T-helper 2 cell treated with Interferon-gamma antibody and Interleukin-4, amounts not matched to agents 5 μg/mL and 100 μg/mL, for 36 hours (primary cell): ENCODE measurements at places on chromosomes 7 and 10.

GRCh38 chr10:111086574-111086973 is 9.7 kb downstream of the ADRA2A start:
- DNase-seq: no peak

GRCh38 chr10:33365301-33365700 is 30.8 kb upstream of the NRP1 start:
- DNase-seq: no peak

DNA sequence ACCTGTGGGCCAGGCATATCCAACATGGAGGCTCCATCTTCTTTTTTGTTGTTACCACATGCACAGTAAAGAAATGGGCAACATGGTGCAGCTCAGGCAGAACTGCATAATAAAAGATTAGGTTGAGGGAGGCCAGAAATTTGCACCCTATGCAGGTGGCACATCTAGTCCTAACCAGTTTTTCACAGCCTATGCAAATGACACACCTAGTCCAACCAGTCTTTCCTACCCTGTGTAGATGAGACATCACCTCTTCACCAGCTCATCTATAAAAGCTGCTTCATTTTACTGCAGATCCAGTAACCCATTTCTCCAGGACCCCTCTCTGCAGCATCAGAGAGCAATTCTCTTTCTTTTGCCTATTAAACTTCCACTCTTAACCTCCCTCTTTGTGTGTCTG is 411.0 kb upstream of the PCDH15 start:
- DNase-seq: no peak

DNA sequence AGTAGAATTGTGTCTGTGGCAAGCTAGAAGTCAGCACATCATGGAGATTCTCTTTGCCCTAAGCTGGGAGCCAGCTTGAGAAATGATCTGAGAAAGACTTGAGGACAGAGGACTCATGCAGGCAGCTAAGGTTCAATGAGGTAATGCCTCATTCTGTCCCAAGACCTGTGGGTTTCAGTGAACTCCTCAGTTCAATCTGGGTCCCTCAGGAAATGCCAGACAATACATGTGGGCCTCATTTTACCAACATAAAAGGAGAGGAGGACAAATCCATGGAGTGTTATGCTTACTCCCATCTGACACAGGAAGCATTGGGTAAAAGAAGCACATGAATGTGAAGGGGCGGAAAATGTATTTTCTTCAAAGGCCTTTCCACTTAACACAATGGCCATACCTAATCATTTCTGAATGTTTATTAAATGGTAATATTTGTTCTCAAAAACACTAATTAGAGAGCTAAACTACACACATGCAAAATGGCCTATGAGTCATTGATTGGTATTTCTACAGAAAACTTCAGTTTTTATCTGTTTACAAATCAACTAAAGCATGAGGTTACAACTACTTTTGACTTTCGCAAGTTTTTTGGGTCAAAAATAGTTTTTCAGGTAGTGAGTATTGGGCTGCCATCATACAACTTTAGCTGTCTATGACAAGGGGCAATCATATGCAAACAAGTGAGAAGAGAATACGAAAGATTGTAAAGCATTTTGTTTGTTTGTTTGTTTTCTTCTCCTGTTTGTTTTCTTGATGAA is 205.3 kb downstream of the CHRM2 start:
- DNase-seq: no peak

DNA sequence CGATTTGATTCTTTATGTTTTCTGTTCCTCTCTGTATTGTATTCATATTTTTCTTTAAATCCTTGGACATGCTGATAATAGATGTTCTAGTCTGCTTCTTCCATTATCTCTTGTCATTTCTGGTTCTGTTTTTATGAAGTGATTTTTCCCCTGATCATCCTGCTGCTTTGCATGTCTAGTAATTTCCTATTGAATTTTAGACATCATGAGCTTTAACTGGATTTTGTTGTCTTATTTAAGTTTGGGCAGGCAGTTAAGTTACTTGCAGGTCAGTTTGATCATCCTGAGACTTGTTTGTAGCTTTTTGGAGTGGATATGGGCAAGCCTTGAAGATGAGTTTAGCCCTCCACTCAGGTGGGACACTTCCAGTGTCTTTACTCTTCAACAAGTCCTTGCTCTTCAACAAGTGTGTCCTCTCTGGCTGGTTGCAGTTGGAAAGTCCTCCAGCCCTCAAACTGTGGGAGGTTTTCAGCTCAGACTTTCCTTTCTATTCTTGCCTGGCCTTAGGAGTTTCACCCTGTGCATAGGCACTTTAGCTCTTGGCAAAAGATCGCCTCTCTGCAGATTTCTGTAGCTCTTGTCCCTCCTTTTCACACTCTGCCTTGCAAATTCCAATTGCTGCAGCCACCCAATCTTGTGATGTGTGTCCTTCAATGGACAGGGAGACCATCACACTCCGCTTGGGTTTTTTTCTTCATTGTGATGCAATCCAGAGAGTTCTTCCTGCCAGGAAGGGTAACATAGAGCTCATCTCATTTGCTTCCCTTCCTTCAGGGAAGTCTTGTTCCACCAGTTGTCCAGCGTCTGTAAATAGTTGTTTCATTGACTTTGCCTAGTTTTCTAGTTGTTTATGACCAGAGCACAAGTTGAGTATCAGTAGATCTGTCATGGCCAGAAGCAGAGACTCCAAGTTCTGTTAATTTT is 197.2 kb upstream of the SH2B2 start:
- DNase-seq: no peak

DNA sequence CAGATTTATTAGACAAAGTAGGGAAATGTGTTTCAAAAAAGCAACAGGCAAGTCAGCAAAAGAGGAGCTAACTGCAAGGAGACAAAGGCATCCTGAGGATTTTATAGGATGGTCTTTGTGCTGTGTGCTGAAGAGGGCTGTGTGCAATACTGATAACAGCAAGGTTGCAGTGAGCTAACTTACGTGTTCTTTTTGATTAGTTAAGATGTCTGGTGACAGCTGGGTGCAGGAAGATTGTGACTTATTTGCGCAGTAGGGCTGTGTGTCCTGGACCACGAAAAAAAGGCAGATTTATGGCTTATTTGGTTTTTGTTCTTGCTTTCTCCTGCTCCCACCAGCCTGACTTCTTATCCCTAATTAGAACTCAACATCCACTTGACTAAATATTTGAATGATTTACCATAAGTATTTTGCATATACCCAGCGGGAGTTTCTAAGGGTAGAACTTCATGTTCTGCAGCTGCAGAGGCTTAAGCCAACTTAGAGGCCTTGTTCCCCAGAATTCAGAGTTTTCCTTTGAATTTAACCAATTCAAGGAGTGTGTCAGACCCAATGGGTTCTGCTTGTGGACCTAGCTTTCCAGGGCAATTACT is 119.0 kb downstream of the ANKRD26 start:
- DNase-seq: no peak

GRCh38 chr10:80410578-80411145 is 2.3 kb downstream of the PRXL2A start:
- no peak for DNase-seq

DNA sequence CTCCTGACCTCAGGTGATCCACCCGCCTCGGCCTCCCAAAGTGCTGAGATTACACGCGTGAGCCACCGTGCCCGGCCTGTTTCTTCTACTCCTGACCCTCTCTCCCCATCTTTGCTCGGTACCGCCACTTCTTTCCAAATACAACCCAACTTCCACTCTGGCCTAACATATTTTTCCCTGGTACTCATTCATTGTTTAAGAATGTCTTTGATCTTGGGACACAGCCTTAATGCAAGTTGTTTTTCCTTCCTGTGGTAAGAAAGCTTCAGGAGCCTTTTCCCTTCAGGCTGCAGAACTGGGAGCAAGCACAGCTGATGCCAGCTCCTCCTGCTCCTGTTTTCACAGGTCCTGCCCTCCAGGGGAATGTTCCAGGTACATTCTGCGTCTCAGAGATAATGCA is 13.7 kb downstream of the CALML3 start:
- no peak for DNase-seq

DNA sequence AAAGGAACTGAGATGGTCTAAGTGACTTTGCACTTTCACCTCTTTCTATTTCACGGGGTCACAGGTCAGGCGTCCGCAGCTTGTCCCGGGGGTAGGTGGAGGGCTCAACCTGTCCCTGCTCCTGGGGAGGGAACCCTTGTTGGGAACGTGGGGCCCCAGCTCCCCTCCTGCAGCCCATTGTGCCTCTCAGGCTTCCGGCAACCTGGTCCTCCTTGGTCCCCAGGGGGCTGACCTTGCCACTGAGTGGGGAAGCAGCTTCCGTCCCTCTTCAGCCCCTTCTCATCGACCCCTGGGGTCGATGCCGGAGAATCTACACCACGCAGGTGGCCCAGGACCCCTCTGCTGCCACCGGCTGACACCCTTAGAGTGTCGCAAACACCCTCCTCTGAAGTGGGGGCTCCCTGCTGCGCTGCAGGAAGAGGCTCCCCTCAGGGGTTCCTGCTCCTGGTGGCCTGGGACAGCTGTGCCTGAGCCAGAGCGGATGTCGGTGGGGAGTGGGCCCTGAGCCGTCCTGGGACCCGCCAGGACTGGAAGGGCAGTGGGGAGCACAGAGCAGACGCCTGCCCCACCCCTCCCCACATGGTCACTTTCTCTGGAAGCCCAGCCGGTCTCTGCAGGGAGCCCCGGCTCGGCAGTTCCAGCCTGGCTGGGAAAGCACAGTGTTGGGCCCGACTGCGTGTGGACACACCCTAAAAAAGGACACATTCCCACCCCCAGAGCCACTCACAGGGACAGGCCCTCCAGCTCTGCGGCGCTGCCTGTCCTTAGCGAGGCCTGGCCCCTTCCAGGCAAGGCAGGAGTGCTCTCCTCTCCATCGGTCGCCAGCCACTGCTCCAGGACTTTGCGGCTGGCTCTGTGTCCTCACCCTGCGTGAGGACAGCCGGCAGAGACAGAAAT is 357.5 kb upstream of the SHH start:
- no peak for DNase-seq

- DNase-seq: no peak
These were observed 2.4 kb downstream of the BNIP3 start for GRCh38 chr10:131979336-131979735.

DNA sequence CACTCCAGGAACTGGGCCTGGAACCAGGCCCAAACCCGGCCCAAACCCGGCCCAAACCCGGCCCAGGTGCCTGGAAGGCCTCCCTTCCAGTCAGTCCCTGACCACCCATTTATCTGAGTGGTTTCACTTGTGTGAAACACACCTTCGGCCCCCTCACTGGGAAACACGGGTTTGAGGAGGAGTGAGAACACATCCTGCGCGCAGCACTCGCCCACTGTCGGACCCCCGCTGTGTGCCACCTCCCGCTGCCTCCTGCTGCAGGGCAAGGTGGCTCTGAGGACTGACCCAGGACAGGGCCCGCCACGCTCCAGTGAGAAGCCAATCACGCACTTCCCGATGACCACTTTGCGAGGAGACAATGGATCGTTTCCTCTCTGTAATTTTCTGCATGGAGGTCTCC is 197.5 kb downstream of the BUB3 start:
- DNase-seq: no peak

DNA sequence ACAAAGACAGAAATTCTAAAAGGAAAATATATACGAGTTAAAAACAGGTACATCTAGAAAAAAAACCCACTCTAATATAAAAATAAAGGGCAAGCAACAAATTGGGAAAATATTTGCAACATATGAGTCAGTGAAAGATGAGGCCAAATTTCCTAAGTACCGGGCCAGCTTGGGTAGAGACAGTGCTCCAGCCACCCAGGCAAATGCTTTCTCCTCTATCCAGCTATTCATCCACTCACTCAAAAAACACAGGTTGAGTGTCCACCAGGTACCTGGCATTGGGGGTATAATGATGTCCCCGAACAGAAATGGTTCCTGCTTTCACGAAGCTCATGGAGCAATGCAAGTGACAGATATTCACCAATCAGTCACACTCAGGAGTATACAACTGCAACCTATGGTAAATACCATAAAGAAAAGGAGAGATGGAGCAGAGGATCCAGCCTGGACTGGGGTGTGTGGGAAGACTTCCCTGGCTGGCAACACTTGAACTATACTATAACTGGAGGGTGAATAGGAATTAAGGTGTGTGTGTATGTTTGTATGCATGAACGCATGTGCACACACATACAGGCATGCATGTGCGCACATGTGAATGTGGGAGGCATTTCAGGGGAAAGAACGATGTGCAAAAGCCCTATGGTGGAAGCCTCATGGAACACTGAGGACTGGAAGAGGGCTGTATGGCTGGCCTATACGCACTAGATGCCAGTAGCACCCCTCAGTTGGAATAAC is 2.3 kb downstream of the ARHGAP22 start:
- no peak for DNase-seq

DNA sequence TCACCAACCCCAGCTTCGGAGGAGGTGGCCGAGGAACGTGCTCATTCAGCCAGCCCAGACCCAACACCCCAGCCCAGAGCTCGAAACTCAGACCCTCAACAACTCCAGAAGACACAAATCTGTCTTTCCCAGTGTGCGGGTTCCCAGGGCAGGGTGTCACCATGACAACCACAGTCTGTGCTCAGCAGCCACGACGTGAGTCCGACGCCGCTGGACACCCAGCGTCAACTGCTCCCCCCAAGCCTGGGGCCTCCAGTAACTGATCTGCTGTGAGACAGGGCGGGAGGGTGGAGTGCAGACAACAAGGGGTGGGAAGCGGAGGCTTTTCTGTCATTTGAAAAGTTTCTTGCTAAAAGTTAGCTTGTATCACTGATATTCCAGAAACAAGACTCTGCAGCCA is 167.2 kb downstream of the MAD1L1 start:
- no peak for DNase-seq

DNA sequence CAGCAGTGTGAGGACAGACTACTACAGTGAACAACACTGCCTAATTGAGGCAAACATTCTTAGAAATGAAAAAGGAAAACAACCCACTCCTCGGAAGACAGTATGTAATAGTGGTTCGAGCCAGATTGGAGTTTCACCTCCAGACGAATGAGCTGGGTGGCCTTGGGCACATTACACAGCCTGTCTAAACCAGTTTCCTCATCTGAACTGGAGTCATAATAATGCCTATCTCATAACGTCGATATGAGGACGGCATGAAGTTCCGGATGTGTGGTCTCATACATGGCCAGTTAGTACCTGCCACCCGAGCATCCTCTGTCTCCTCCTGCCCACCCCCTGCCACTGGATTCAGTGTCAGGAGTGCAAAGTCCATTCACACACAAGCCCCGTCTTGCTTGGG is 15.8 kb upstream of the FRMPD2 start:
- DNase-seq: no peak
